ENCODE measurements at places on chromosomes 1 and 21. TPM values are rescaled to one million over a fixed set of nuclear protein-coding genes. Genes with fewer than 3 reads are reported as not detected.

The AIRE gene
- total RNA-seq = under 0.01 TPM

The COL9A2 gene
- total RNA-seq = 0.78 TPM

The OR2L8 gene
- not detected for total RNA-seq

The SIM2 gene
- not detected for total RNA-seq

The S100PBP gene
- 68.0 TPM for total RNA-seq

The APCS gene
- total RNA-seq = not detected

The FLG2 gene
- total RNA-seq = not detected

The POTED gene
- total RNA-seq = not detected

The NBPF6 gene
- total RNA-seq = not detected

The PTPRU gene
- 33.2 TPM for total RNA-seq

The LAMB3 gene
- 26.1 TPM for total RNA-seq

The HES2 gene
- not detected for total RNA-seq

The PTPRC gene
- not detected for total RNA-seq
